OCI-LY7 (cell line): ENCODE measurements at places on chromosomes 16 and 17. TPM values are rescaled to one million over a fixed set of nuclear protein-coding genes. Genes with fewer than 3 reads are reported as not detected.

QRICH2 gene
- 5.7 and 7.2 TPM in 2 replicates for total RNA-seq

BICDL2 gene
- total RNA-seq: not detected in 2 replicates

ANKFN1 gene
- total RNA-seq: 0.67 and 0.72 TPM in 2 replicates

RAB11FIP4 gene
- 14.9 and 15.0 TPM in 2 replicates for total RNA-seq

KRT12 gene
- not detected in 2 replicates for total RNA-seq

PTX4 gene
- total RNA-seq: not detected in 2 replicates

FGF11 gene
- total RNA-seq: 9.9 and 11.0 TPM in 2 replicates

LHX1 gene
- not detected in 2 replicates for total RNA-seq

COG4 gene
- total RNA-seq: 91.6 and 100 TPM in 2 replicates

TLCD3B gene
- 17.6 and 21.3 TPM in 2 replicates for total RNA-seq

KIF2B gene
- total RNA-seq: not detected in 2 replicates

TNS4 gene
- 0.66 and 0.97 TPM in 2 replicates for total RNA-seq

HSD11B2 gene
- not detected in 2 replicates for total RNA-seq

PDILT gene
- total RNA-seq: not detected in 2 replicates

CCDC78 gene
- total RNA-seq: 52.6 and 57.9 TPM in 2 replicates

MEIOB gene
- total RNA-seq: not detected in 2 replicates

RNF157 gene
- total RNA-seq: 0.70 and 1.3 TPM in 2 replicates

FBXW10B gene
- not detected in 2 replicates for total RNA-seq

KDM6B gene
- total RNA-seq: 46.4 and 62.9 TPM in 2 replicates

TMC8 gene
- 219 and 236 TPM in 2 replicates for total RNA-seq

C1QL1 gene
- total RNA-seq: not detected in 2 replicates

WDR59 gene
- total RNA-seq: 70.1 and 80.3 TPM in 2 replicates

TSPAN10 gene
- 1.7 and 2.4 TPM in 2 replicates for total RNA-seq

ADAD2 gene
- not detected in 2 replicates for total RNA-seq

OR3A3 gene
- not detected in 2 replicates for total RNA-seq
